ENCODE measurements at places on chromosomes 16 and 17. TPM values are rescaled to one million over a fixed set of nuclear protein-coding genes. Genes with fewer than 3 reads are reported as not detected.

The OR3A2 gene
- total RNA-seq, result 0.42 TPM

DNA sequence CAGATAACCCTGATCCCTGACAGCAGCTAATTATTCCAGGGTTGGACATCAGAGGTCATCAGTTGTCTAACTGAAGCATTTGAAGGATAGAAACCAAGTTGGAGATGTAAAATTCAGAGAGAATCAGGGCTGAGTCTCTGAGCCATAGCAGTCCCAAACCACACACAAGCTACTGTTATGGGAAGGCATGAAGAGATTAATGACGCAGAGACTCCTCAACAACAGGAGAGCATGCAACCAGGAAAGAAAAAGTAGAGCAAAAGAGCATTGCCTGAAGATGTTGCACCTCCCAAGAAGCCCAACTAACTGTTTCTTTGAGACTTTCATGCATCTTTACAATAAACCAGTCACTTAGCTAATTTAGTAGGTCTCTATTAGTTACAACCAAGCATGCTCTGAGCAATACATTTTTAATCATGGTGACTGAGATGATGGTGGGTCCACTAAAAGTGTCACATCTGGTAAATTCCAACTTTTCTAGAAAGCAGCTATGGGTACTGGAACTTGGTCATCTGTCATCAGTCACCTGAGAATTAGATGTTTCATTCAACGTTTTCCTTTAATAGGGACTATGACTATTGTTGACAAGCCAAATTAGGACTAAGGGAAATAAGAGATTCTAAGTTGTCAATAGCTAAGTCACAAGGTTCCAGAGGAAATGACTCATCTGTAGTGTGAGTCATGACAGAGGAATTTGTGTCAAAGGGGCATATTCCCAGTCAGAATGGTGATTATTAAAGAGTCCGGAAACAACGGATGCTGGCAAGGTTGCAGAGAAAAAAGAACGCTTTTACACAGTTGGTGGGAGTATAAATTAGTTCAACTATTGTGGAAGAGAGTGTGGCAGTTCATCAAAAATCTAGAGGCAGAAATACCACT lies 239.8 kb downstream of the CHD9NB start:
- DNase-seq, result no peak

DNA sequence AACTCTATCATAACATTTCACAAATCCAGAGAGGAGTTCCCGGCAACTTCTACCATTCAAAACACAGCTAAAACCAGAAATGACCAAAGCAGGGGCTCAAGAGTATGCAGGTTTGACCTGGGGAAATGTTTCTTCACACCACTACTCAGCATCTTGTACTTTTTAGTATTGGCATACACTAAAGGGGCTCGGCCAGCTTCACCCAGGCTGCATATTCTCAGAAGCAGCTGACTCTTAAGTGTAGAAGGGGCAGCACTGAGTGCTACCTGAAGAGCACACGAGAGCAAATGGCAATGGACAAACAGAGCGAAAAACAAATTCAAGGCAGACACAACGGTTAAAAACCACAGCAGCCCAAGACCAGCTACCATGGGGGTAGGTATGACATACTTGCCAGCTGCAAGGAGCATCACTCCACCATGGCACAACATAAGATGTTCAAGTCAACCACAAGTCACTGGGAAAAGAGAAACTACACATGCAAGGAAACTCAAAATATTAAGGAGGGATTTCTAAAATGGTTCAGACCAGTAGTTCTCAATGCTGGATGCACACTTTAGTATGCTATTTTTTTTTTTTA lies 34.4 kb downstream of the N4BP1 start:
- DNase-seq, result no peak

The ARL16 gene
- total RNA-seq, result 19.7 TPM

DNA sequence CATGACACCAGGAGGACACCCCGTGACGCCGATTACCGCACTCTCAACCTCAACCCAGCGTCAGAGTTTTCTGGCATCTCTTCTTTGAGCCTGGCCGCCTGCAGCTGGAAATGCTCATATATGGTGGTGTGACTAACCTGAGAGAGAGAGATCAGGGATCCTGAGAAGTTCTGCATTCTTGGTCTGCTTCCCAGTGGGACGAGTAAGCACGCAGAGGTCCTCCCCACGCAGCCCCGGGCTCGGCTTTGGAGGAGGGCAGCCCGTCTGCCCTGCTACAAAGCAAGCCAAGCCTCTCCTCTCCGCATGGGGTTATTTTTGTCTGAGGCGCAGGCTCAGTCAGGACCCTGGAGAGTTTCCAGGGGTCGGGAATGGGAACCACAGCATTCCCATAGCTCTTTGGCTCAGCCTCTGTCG lies 16.5 kb downstream of the CRISPLD2 start:
- peak; percentile 59 for DNase-seq

DNA sequence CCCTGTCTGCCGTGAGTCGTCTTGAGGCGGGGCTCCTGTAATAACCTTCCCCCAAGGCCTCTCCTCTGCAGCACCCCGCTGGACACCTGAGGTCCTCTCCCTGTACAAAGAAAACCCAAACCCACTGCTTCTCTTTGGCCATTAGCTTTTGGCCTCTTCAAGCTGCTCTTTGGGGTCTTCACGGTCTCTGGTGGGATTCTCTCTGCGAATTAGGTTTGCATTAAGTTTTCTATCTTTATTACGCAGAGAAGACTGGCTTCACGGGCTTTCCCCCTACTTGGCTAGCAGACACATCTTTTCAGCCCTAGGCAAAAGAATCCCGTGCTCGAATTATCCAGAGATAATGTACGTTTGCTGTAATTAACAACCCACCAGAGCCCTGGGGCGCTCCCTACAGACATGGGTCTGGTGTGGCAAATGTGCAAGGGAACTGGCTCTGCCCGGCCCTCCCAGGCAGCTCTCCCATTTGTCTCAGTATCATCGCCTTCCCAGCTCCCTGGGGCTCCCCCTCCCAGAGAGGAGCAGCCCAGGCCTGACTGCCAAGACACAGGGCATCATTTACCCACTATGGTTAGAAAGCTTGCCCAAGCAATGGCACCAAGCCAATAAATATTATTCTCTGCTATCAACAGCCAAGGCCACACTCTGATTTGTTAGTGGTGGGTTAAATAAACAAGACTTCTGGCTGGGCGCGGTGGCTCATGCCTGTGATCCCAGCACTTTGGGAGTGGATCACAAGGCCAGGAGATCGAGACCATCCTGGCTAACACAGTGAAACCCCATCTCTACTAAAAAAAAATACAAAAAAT lies 24.7 kb upstream of the KLHDC4 start:
- DNase-seq, result no peak

- DNase-seq, result no peak
These were observed 19.7 kb downstream of the GOSR2 start for GRCh38 chr17:46942441-46943217.

The RNF112 gene
- total RNA-seq, result 3.1 TPM

The BBS2 gene
- 83.1 TPM for total RNA-seq

DNA sequence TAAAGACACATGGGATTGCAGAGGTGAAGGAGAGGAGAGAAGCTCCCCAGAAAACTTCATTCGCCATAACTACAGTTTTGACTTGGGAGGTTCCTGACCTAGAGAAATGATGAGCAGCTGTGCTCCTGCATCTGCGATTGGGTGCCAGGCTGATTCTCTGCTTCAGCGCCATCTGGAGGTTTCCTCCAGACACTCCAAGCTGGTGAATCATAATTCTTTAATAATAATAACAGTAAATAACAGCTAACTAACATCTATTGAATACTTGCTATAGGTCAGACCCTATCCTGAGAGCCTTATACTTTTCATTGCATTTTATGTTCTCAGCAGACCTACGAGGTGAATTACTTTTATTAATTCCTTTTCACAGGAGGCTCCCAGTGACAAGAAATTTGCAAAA lies 575.8 kb downstream of the TOX3 start:
- DNase-seq, result no peak

DNA sequence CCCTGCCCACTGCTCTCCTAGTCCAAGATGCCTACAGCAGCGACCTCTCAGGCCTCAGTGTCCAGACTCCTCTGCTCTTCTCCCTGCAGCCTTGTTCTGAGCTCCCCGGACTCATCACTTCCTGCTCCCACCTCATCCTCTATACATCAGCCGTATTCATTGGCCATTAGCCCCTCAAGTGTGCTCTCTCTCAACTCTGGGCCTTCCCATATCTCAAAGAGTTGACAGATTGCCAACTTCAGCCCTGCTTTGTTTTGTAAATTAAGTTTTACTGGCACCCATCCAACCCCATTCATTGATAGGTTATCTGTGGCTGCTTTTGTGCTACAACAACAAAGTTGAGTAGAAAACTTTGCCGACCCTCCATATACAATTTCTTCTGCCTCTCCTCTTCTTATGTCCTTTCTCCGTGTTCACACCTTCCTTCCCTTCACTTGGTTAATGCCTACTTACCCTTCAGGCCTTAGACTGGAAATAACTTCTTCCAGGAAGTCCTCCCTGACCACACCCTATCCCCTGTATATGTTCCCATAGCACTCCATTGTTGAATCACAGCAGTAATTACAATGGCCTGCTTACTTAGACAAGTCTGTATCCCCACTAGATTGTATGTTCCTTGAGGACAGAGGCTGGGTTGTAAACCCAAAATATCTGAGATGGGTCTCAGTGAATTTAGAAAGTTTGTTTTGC lies 63.4 kb upstream of the TANC2 start:
- DNase-seq, result no peak

GRCh38 chr17:68141050-68141449 lies 105.5 kb downstream of the KPNA2 start:
- no peak for DNase-seq

GRCh38 chr17:13593021-13593751 lies 8.5 kb downstream of the HS3ST3A1 start:
- no peak for DNase-seq
